ENCODE measurements at places on chromosomes 1 and 21.

DNA sequence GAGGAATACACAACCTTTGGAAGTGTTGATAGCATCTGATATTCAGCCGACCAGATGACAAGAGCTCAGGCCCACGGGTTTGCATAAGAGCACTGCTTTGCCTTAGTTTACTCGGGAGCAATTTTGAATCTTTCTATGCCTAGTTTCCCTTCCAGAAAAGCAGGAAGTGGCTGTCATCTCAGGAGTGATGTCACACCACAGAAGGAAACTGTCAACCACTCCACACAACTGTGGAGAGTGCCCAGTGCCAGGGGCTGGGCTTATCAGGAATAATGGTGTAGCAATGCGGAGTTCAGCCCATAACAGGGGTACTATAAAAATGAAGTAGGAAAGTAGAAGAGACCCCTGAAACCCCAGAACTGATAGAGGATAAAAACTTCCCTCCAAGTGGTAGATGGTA is 28.4 kb downstream of the NTPCR start:
- no peak for DNase-seq

GRCh38 chr1:115112496-115113375 is 23.4 kb upstream of the TSPAN2 start:
- peak; percentile 43 for DNase-seq

GRCh38 chr1:43533584-43533983 is 2.9 kb downstream of the PTPRF start:
- no peak for DNase-seq

GRCh38 chr1:209674957-209675564 is at the start of gene G0S2:
Gene G0S2 (plus strand): TSS chr1:209675412. CDS start chr1:209675685, 273 bp downstream.
- peak; percentile 81 for DNase-seq

DNA sequence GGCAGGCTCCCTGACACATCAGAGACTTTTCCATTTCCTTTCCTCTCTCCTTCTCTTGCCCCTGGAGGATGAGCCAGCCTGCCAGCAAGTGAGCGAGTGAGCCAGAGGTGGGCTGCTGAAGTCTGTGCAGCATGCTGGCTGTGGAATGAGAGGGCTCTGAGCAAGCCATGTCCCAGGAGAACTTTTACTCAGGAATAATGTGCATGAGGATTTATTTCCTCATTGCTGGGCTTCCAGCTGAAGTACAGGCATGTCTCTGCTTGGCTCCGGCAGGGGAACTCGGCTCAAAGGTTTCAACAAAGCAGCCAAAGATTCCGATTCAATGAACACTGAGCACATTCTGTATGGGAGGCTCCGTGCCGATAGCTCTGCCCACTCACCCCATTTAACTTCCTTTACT is 43.7 kb downstream of the UBIAD1 start:
- no peak for DNase-seq

GRCh38 chr1:99590578-99591209 is 55.2 kb upstream of the PALMD start:
- DNase-seq = no peak

- DNase-seq = no peak
These were observed 6.6 kb upstream of the AK4 start for GRCh38 chr1:65141394-65141793.

DNA sequence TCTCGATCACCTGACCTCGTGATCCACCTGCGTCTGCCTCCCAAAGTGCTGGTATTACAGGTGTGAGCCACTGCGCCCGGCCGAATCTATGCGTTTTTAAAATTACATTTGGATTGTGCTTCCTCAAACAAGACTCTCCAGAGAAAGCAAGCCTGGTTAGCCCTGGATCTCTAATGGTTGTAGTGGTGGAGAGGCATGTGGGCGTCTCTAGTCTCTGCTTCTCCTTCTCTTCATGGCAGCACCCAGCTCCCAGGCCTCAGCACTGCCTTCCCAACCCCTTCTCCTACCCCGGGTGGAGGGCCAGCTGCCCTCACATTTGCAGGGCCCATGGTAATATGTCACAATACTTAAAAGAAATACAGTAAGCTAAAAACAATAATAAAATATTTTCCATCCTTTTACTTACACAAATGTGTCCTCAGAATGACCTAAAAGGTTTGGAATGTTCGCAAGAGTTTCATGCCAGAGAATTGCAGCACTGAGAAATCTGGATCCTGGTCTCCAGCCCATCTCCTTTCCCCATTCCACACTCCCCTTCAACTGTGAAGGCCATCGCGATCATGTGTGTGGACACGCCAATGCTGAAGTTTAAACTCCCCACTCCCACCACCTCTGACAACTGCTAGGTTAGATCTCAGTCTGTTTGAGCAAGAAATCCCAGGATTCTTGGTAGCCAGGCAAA is 7.0 kb downstream of the OR14I1 start:
- DNase-seq = no peak

DNA sequence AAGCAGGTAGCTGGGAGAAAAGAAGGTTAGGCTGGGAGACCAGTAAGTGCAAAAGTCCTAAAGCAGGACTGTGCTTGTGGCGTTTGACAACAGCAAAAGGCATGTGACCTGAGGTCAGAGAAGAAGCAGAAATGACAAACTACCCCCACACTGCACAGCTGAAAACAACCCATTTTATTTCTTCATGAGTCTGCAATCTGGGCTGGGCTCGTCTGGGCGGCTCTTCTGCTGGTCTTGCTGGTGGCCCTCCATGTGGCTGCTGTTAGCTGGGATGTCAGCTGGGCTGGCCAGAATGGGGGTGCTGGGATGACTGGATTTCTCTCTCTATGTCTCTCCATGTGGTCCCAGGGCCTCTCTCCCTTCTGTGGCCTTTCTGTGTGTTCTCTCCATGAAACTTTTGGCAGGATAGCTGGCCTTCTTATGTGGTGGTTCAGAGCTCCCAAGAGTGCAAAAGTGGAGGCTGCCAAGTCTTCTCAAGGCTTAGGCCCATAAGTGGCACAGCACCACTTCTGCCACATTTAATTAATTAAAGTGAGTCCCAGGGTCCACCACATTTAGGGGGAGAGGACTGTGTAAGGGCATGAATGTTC is 128.6 kb downstream of the RIPK4 start:
- no peak for DNase-seq

DNA sequence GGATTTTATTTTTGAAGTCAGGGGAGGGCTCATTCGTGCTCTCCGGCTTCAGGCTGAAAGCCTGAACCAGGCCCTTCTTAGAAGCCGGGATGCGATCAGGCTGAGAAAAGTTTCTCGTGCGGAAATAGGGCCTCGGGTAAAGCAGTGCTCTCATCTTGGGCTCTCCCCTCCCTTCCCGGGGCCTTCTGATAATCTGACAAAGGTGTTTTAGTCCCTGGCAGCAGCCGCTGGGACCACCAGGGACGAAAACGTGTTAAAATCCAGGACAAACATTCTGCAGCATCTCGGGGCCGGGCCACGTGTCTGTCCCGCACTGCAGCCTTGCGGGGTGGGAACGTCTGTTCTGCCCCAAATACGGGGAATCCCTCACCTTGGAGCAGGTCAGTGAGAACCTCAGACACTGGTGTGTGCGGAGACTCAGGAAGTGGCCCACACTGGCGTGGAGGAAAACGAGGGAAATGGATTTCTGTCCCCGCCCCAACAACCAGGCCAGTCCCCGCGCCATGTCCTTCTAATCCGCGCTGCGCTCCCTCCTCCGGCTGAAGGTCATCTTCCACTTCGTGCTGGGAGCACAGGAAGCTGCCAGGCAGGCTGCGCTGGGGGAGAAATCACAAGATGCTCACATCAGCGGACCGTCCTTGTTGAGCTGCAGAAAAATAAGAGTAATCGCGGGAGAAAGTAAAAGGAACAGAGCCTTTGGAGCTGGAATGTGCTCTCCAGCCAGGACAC is 16.6 kb upstream of the AJAP1 start:
- DNase-seq = no peak

All from CD4-positive, alpha-beta T cell treated with Interleukin-15 for 1 hour (primary cell).